ENCODE measurements at places on chromosomes 4 and X. TPM values are rescaled to one million over a fixed set of nuclear protein-coding genes. Genes with fewer than 3 reads are reported as not detected.

ZNF827 gene
- polyA plus RNA-seq, result 4.1 TPM

FAAH2 gene
- polyA plus RNA-seq, result 17.8 TPM

TAF7L gene
- polyA plus RNA-seq, result not detected

GPR119 gene
- 7.6 TPM for polyA plus RNA-seq

ACSL1 gene
- polyA plus RNA-seq, result 18.5 TPM

TLR8 gene
- polyA plus RNA-seq, result 0.04 TPM

MAGEC3 gene
- polyA plus RNA-seq, result not detected

FGF5 gene
- not detected for polyA plus RNA-seq

RASL11B gene
- 0.76 TPM for polyA plus RNA-seq

XK gene
- 1.2 TPM for polyA plus RNA-seq

GSX2 gene
- polyA plus RNA-seq, result not detected

EXOC1L gene
- polyA plus RNA-seq, result not detected

ARMCX2 gene
- polyA plus RNA-seq, result 12.8 TPM

GALNTL6 gene
- not detected for polyA plus RNA-seq

NAP1L2 gene
- polyA plus RNA-seq, result 7.4 TPM

TCEAL1 gene
- polyA plus RNA-seq, result 31.9 TPM

ABRAXAS1 gene
- 4.8 TPM for polyA plus RNA-seq

SSX4B gene
- not detected for polyA plus RNA-seq

BST1 gene
- polyA plus RNA-seq, result 0.49 TPM

MAGEB1 gene
- not detected for polyA plus RNA-seq

H2AZ1 gene
- 91.5 TPM for polyA plus RNA-seq

GAGE13 gene
- polyA plus RNA-seq, result not detected

GUCY1A1 gene
- polyA plus RNA-seq, result 8.1 TPM

TMEM156 gene
- polyA plus RNA-seq, result 0.49 TPM

TMPRSS11F gene
- not detected for polyA plus RNA-seq

GNRHR gene
- not detected for polyA plus RNA-seq

UCP1 gene
- not detected for polyA plus RNA-seq

NLRP2B gene
- not detected for polyA plus RNA-seq

SPANXA1 gene
- polyA plus RNA-seq, result not detected

CXorf49 gene
- polyA plus RNA-seq, result not detected

DYNLT3 gene
- polyA plus RNA-seq, result 8.5 TPM

NUDT6 gene
- 6.8 TPM for polyA plus RNA-seq

DNAAF6 gene
- not detected for polyA plus RNA-seq

GRIA2 gene
- polyA plus RNA-seq, result 6.0 TPM

F9 gene
- polyA plus RNA-seq, result not detected

SPATA18 gene
- polyA plus RNA-seq, result 1.5 TPM

IL21 gene
- polyA plus RNA-seq, result not detected

CXCL3 gene
- polyA plus RNA-seq, result 2.2 TPM

OPRPN gene
- not detected for polyA plus RNA-seq

SYNPO2 gene
- 2.9 TPM for polyA plus RNA-seq

VSIG1 gene
- polyA plus RNA-seq, result not detected

Data from pancreas (tissue), 10 donors.